ENCODE measurements at places on chromosomes 2 and 18.

- no peak for DNase-seq
These were observed 621.9 kb downstream of the RNF144A start for GRCh38 chr2:7539077-7539476.

GRCh38 chr2:181364492-181365170, 92.6 kb upstream of the ITGA4 start:
- DNase-seq = no peak

DNA sequence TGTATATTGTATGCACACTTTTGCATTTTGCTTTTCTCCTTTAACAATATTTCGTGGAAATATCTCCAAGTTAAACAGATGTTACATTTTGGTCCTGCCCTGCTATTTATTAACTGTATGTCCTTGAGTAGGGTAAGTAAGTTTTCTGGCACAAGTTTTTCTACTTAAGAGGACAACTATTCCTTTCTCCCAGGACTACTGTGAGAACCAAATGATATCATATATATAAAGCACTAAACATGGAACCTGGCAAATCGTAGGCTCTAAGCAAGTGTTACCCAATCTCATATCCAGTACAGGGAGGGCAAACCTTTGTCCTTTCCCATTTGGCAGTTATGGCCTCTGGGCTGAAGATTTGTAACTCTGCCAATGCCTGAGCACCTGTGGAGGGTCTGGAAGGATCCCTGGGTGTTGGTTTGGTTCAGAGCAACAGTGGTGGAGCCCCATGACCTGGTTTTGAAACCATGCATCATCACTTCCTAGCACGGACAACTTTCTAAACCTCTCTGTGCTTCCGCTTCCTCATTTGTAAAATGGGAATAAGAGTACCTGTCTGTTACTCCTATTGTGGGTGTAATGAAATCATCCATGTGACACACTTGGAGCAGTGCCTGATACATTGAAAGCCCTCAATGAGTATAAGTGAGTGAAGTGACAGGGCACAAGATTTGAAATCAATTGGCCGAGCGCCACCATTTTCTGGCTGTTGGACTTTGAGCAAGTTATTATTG, 28.3 kb upstream of the ICOS start:
- no peak for DNase-seq

GRCh38 chr2:223513771-223514455, 88.2 kb downstream of the SCG2 start:
- no peak for DNase-seq

DNA sequence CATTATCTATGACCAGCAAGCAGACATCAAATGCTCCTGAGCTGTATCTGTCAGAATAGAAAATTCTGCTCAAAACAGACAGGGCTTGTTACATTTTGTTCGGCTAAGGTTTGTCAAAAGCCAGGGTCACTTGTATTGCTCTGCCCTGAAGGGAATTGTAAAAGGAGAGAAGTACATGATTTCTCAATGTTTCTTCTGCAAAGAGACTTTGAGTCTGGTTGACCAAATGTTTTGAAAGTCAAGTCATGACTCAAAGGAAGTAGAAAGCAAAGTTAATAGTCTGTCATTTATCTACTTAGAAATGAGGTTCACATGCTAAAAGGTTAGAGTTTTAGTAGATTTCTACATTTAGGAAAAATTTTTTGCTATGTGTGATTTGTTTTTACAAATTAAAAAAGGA, 1624.1 kb upstream of the ZEB2 start:
- no peak for DNase-seq

DNA sequence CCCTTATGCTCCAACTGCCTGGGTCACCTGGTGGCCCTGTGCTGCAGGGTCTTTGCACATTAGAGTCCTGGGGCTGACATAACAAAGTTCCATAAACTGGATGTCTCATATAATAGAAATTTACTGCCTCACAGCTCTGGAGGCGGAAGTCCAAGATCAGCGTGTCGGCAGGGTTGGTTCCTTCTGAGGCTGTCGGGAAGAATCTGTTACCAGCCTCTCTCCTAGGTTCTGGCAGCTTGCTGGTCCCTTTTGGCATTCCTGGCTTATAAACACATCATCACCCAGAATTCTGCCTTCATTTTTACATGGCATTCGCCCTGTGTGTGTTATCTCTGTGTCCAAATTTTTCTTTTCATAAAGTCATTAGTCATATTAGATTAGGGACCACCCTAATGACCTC, 170.5 kb downstream of the NDUFA10 start:
- no peak for DNase-seq
